EL (cell line): ENCODE measurements at places on chromosomes 7 and 10.

DNA sequence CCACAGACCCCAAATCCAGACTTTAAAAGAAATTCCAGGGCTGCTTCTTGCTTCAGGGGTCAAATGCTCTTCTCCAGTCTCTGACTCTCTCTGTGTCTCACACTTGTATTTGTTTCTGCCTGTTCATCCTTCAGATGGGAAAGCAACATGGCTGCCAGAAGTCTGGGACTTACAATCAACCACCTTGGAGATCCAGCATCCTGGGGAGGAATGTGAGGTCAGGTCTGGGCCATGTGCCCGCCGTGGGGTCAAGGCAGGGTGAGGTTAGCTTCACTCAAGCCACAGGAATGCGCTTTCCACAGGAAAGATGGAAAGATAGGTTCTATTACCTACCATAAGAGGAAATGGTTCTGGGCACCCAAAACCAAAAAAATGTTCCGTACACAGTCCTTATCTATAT lies 34.3 kb upstream of the NPVF start:
- peak; percentile 37 for DNase-seq

DNA sequence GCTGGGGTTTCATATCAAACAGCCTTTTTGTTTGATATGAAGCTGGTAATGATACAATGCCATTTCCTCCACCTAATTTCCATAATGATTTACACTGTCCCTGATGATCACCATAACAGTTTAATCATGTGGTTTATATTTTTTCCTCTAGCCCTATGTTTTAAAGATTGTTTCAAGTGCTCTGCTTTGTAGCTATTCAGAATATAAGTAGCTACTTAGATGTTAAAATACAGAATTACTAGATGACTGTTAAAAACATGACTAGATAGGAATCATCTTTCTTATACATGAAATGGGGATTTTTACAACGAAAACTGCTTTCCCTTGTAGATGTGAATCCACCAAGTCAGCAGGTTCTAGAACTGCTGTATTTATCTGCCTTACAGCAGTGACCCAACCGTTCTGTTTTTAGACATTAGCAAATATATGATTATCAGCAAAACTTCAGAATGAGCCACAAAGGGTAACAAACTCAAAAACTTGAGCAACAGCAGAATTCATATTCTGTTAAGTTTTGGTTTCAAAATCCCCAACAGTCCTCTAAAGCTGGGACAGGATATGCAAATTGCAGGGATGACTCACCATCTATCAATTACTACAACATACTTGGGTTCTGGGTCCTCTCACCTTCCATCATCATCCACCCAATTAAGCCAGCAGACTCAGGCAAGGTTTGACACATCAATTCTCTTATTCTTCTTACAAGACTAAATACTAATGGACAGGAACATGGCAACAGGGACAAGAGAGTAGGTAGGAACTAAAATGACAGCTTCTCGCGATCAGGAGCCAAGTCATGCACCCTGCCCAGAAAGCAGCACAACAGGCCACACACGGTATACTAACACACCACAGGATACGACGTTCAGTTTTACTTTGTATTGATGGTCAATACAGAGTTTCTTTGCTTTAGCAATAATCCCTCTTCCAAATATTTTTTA lies 83.9 kb downstream of the PIP4K2A start:
- peak; percentile 67 for DNase-seq

DNA sequence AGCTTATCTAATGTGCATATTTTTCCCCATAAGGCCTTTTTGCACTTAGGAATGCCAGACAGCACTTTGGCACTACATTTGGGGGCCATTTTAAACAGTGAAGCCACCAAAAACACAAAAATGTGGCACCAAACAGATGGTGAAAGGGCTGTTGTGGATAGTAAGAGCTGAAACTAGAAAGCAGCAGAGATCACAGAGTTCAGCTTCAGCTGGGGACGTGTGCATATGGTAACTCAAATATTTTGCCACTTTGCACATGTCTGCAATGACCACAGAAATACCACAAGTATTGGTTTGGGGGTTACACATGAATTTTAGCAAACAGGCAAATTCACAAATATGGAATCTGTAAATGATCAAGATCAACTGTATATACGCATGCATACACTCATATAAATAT lies 72.8 kb downstream of the PODXL start:
- DNase-seq, result no peak

DNA sequence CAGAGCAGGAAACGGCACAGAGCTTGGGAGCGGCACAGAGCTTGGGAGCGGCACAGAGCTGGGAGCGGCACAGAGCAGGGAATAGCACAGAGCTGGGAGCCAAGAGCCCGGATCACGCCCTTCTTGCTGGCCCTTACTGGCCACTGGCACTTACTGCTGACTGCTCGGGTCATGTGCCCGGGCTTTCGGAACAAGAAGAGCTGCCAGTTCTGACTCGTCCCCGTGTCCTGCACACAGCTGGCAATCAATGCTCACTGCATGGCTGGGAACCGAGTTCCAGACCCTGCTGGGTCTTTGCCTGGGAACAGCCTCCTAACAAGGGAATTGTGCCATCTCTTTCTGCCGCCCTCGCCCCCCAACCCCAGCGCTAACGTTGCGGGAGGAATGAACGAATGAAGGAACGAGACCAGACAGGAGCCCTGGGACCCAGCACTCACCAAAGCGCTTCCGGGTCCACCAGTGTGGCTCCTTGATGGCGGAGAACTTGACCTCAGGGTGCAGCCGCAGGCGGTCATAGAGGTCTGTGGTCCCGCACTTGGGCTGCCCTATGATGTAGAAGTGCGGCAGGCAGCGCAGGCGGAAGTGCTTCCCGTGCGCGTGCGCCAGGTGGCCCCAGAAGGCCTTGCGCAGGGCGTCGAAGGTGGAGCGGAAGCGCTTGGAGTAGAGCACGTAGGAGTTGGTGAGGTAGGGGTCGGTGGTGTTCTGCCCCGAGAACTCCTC lies 49.1 kb downstream of the CHST15 start:
- no peak for DNase-seq

GRCh38 chr10:22825841-22826240 lies 102.0 kb upstream of the ARMC3 start:
- DNase-seq, result no peak

- DNase-seq, result no peak
Measured at GRCh38 chr7:71132377-71133231, 660 bp downstream of the GALNT17 start.

DNA sequence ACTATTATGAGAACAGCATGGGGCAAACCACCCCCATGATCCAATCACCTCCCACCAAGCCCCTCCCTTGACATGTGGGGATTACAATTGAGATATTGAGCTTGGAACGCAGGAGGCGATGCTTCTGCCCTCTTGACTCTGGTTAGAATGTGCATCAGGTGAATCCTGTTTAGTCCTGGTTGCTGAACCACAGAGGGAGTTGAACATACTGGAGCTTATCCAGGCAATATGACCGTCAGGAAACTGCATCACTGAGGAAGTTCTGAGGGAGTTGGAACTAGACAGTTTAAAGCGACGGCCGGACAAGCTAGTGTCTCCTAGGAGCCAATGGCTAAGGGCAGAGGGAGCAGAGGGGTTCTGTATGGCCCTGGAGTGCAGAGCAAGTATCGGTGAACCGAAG lies 31.8 kb upstream of the GARS1 start:
- DNase-seq, result no peak

- peak; percentile 8 for DNase-seq
Measured at GRCh38 chr7:112212571-112212970, 6.1 kb downstream of the ZNF277 start.
